ENCODE measurements at places on chromosomes 1 and 21.
A peak's percentile ranks its signal among the peaks of the same experiment; 100 is the strongest.

GRCh38 chr21:23822760-23823159, 1784.5 kb downstream of the MRPL39 start:
- DNase-seq = no peak

GRCh38 chr1:9558271-9558945, 19.1 kb downstream of the SLC25A33 start:
- no peak for DNase-seq

DNA sequence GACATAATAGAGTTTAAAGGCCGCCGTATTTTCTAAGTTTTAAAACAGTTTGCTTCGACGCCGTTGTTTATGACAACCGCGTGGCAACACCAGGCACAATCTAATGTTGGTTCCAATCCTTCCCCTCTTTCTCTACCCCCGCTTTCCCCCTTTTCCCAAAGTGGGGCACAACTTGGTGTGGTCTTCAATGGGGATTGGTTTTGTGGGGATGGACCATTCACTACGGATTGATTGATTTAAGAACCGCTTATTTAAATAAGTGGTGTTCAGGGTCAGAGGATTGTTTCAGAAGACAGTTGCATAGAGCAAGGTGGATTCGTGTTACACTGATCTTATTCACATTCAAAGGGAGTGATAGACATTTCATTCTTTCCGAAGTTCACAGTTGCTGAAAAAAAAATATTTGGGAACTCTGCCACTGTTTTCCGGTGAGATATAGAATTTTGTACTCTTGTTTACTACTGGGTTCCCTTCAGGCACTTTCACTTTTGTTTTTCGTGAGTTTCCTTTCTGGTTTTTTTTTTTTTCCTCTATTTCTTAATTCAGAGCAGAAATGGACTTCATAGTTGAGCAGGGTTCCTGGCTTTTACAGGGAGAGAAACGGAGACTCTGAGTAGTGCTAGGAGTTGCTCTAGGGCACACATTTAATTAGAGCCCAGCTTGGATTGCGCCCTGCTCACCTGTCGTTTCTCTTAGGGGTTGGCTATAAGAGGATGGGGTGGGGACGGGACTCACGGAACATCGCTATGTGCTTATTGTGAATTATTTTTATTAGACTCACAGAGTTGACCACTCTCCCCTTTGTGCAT, 79.6 kb upstream of the AK4 start:
- no peak for DNase-seq

- no peak for DNase-seq
These were observed 559.5 kb upstream of the PKN2 start for GRCh38 chr1:88124614-88125013.

- DNase-seq = peak; percentile 51
These were observed 77.1 kb downstream of the PIK3CD start for GRCh38 chr1:9728451-9729295.

DNA sequence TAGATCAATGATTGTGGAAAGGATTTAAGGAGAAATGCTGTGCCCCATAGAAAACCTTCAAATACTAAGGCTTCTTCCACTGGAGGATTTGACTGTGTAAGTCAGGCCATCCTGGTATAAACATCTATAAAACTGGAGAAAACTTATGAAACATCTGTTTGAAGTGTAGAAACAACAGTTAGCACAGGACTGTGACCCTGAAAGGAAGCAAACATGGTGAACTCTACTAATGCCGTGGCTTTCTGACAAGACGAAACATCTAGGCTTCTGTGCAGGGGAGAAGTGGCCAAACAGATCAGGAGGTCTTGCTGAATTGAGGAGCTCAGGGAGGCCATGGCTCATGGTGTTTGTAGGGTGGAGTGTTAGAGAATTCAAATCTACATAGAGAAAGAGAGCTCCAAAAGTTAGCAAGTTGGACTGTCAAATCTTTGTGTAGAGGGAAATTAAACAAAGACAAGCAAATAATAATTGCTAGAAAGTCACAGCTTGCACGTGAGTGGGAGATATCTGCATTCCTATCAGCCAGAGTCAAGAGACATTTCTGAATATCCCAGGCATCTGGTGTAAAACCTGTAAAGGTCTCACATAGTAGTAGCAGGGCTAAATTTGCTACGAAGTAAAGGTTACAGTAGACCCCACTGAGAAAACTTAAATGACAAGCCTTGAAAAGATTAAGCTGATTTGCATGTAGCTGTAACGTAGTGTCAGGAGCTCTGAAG, 566.8 kb upstream of the B3GALT2 start:
- DNase-seq = no peak

DNA sequence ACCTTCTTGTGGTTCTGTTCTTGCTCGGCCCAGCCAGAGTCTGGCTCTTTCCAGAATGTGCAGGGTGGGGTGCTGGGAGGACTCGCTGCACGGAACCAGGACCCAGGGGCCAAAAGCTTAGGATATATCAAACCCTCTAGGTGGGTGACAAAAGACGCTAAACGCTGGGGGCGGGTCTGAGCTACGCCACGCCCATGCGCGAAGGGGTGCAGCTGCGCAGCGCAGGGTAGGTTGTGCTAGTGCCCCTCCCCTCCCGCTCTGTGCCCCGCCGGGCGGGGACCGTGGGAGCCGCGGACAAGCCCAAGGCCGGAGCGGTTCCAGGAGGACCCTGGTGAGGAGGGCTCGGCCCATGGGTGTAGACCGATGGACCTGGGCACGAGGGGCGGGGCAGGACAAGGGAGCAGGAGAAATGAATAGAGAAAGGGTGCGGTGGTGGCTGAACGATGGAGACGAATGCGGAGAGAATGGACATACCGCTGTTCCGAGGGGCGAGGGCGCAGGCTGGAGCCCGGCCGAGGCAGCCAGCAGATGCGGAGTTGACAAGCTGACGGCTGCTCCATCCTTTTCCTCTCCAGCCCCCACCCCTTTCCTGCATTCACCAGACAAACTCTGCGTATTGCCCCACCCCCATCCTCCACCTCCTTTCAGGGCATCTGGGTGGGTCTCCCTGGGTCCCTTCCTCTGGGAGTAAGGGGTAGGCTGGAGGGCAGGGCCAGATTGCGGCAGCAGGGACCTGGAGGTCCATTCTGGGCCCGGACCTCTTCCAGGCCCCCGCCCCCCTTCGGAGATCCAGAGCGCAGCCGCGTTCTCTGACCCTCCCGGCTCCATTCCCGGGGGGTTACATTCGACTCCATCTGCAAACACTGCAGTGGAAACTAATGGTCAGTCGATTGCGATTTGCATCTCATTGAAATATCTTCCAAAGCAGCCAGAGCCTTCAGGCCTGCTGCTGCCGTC, at the start of gene RUSC1:
Gene RUSC1 (plus strand): TSS at position 234 of the 957 bp plus-strand sequence. CDS start 880 bp downstream, outside the sequence.
- DNase-seq = peak; percentile 72

GRCh38 chr1:221468546-221468945, 273.3 kb downstream of the DUSP10 start:
- no peak for DNase-seq

DNA sequence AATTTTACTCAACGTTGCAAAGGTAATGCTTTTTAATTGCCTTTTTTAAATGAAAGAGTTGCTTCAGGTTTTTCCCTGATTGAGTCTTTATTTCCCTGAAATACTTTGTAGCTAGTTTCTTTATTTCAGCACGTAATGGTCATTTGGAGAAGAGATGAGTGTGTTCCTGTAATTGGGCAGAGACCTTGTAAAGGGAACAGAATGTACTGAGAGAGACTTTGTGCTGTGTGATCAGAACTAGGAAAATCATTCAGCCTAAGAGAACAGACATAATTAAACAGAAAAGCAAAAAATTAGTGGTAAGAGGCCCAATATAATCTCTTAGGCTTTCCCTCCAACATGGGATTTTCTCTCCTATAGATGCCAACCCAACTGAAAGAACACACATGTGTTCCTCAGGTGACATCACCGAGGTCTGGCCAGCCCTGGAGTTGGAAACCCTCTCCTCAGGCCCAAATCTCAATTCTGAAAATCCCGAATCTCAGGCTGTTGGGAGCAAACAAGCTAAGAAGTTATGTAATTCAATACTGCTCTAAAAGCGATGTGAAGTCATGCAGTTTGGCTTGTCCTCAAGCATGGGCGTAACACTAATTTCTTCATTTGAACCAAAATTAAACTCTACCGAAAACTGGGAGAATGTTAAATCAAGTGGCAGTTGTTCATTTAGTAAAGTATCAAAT, 102.0 kb downstream of the TGFB2 start:
- no peak for DNase-seq

GRCh38 chr1:109969146-109969829, 15.3 kb upstream of the AHCYL1 start:
- DNase-seq = no peak

DNA sequence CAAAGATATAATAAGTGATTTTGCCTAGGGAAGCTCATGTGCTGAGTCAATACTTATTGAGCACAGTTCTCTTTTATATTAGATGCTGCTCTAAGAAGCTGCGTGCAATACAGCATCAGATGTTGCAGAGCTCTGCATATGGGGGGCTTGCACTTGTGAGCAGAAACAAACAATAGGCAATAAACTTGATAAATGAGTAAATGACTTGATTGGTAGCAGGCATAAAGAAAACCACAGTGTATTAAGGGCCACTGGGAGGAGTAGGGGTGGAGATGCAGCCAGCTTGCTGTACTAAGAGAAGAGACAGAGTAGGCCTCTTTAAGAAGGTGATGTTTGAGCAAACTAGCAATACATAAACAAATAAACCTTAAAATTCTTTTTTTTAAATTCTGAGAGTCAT, 598.5 kb upstream of the ADAMTS5 start:
- no peak for DNase-seq

GRCh38 chr1:226001963-226002666, 3.0 kb upstream of the SDE2 start:
- peak; percentile 90 for DNase-seq

DNA sequence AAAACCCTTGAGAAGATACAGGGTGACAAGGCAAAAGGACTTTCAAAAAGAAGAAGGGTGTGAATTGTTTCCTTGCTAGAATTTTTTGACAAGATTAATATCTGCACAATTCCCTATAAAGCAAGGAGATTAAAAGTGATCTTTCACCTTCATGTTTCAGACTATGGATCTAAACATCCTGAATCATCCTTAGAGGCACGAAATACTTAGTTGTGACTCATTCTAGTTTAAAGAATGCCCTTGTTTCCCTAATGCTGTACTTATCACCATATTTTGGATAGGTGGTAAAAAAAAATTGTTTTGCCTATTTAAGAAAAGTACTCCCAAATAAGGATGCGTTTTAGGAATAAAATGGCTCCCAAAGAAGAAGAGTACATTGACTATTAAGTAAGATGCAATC, 415.1 kb downstream of the LRRIQ3 start:
- DNase-seq = no peak

GRCh38 chr1:160030657-160031364, 979 bp downstream of the PIGM start:
- DNase-seq = no peak

DNA sequence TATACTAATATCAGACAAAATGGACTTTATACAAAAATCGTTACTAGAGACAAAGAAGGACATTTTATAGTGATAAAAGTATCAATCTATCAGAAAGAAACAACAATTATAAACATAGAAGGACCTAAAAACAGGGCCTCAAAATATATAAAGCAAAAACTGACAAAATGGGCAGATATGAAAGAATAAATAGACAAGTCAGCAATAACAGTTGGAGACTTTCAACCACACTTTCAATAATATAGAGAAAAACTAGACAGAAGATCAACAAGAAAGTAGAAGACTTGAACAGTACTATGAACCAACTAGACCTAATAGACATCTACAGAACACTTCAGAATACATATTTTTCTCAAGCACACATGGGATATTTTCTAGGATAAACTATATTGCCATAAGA, 52.4 kb downstream of the MIS18A start:
- no peak for DNase-seq

GRCh38 chr1:3702528-3702927, 49.7 kb upstream of the CCDC27 start:
- no peak for DNase-seq

Data from CD4-positive, alpha-beta T cell treated with Interferon gamma for 1 hour (primary cell).